ENCODE measurements at places on chromosomes 5 and 9. TPM values are rescaled to one million over a fixed set of nuclear protein-coding genes. Genes with fewer than 3 reads are reported as not detected.

TXNDC8 gene
- not detected for total RNA-seq

TUBB4B gene
- total RNA-seq: 374 TPM

SEMA4D gene
- total RNA-seq: 35.8 TPM

TMOD1 gene
- 13.4 TPM for total RNA-seq

ECSCR gene
- 10.8 TPM for total RNA-seq

SLC1A1 gene
- total RNA-seq: 9.8 TPM

BAAT gene
- 0.22 TPM for total RNA-seq

FBP1 gene
- 1.9 TPM for total RNA-seq

IZUMO3 gene
- total RNA-seq: not detected

SGCD gene
- 46.4 TPM for total RNA-seq

ZNF366 gene
- total RNA-seq: 2.5 TPM

OLFML2A gene
- total RNA-seq: 62.5 TPM

IL9 gene
- total RNA-seq: not detected

MYOZ3 gene
- total RNA-seq: 11.1 TPM

STPG3 gene
- total RNA-seq: not detected

FOXD4L5 gene
- 0.22 TPM for total RNA-seq

RNF183 gene
- 0.66 TPM for total RNA-seq

PCDHGA10 gene
- 15.6 TPM for total RNA-seq

RARS1 gene
- total RNA-seq: 159 TPM

CNOT8 gene
- 99.5 TPM for total RNA-seq

SOHLH1 gene
- total RNA-seq: 0.99 TPM

IL3 gene
- not detected for total RNA-seq

IFNA21 gene
- total RNA-seq: not detected

PCDHGB3 gene
- total RNA-seq: 14.2 TPM

FOXD1 gene
- 3.8 TPM for total RNA-seq

HCN1 gene
- total RNA-seq: 31.2 TPM

FBLL1 gene
- 15.7 TPM for total RNA-seq

NMUR2 gene
- total RNA-seq: 0.22 TPM

PAEP gene
- total RNA-seq: not detected

BTNL9 gene
- 4.7 TPM for total RNA-seq

CDH6 gene
- 36.2 TPM for total RNA-seq

PCDHGB5 gene
- total RNA-seq: 23.4 TPM

C5orf58 gene
- not detected for total RNA-seq

HAND1 gene
- total RNA-seq: not detected

TAF11L5 gene
- not detected for total RNA-seq

ARAP3 gene
- 8.0 TPM for total RNA-seq

FGD3 gene
- total RNA-seq: 5.6 TPM

SLC23A1 gene
- total RNA-seq: not detected

FUT7 gene
- not detected for total RNA-seq

HEMGN gene
- total RNA-seq: 6.4 TPM

PLGRKT gene
- 26.7 TPM for total RNA-seq

MARCOL gene
- total RNA-seq: not detected

SEMA6A gene
- total RNA-seq: 65.3 TPM

LHX3 gene
- total RNA-seq: 18.5 TPM

GAS1 gene
- 146 TPM for total RNA-seq

OBP2B gene
- total RNA-seq: not detected

ITGA2 gene
- 26.3 TPM for total RNA-seq

ARSI gene
- 23.5 TPM for total RNA-seq

SOX30 gene
- 0.16 TPM for total RNA-seq

RAD17 gene
- 36.0 TPM for total RNA-seq

CREB3 gene
- 32.2 TPM for total RNA-seq

SLC46A2 gene
- total RNA-seq: not detected

C1QTNF2 gene
- total RNA-seq: 16.9 TPM

TRPM3 gene
- total RNA-seq: 207 TPM
